ENCODE measurements at places on chromosomes 6 and 20.

DNA sequence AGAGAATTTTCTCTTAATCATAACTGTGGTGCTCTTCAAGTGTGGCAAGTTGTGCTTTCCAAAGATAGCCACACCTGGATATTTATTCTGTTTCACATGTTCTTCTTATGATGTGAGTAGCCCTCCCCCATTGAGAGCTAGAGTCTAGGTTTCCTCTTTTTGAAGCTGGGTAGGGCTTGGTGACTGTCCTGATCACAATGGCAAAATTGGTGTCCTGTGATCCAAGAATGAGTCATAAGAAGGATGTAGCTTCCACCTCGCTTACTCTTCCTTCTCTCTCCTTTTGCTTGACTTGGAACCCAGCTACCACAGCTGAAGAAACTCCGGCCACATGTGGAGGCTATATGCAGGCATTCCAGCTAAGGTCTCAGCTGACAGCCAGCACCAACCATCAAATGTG is 7.4 kb upstream of the IGF2R start:
- DNase-seq = no peak

GRCh38 chr6:5120011-5120410 is 34.9 kb downstream of the PPP1R3G start:
- DNase-seq = no peak

DNA sequence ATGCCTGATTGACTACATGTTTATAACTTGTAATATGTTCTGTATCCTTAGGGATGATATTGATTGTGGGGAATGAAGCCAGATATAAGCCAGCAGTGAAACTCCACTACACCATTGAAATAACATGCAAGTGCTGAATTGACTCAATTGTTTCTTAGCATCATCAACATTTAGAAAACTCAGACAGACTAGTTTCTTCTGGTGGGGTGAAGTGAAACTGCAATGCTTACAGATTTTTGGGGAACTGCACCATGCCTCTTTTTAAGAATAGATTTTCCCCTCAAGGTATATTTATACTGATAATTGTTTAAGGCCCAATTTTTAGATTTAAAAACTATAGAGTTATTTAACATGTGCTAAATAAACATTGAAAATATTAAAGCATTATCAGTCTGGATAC is 1044.6 kb upstream of the EYS start:
- DNase-seq = no peak

- no peak for DNase-seq
Observed at GRCh38 chr6:154058963-154059680, 20.1 kb downstream of the OPRM1 start.

Measured in activated gamma-delta T cell treated with anti-CD3 and anti-CD28 coated beads, Interleukin-2, amount 50 U/mL, for 16 hours (primary cell).